A172 (cell line): ENCODE measurements at places on chromosomes 16 and 17. TPM values are rescaled to one million over a fixed set of nuclear protein-coding genes. Genes with fewer than 3 reads are reported as not detected.

- no peak for DNase-seq
Observed at GRCh38 chr16:73210084-73210483, 162.2 kb upstream of the ZFHX3 start.

DNA sequence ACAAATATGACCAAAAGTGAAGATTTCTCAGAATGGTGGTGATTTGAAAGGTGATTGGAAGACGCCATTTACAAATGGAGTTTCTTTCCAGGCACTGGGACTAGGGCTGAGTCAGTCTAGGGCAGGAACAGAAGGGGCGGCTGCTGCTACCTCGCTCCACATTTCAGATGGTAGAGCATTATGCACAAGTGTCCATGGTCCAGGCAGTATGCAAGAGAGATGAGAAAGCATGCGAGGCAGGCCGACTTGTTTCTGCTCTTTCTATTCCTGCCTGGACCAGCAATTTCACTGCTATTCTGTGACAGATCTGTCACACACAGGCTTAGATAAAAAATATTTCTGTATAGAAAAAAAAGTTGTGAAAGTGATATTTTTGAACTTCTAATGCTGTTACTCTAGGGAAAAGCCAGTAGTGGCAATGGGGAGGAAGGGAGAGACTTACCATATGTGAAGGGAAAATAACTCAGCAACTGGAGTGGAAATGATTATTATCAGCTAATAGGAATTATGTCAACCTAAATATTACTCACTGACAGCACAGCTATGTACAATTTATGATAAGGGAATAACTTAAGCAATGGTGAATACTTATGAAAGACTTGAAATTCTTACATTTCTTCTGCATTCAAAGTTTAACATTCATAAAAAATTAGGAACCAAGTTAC, 134.7 kb upstream of the NETO2 start:
- no peak for DNase-seq

GRCh38 chr17:56510554-56511342, 82.8 kb upstream of the NOG start:
- DNase-seq = no peak

GRCh38 chr17:79617740-79618382, 7.0 kb upstream of the RBFOX3 start:
- no peak for DNase-seq

Gene JUP
- total RNA-seq = 64.6 and 78.6 TPM in 2 replicates

DNA sequence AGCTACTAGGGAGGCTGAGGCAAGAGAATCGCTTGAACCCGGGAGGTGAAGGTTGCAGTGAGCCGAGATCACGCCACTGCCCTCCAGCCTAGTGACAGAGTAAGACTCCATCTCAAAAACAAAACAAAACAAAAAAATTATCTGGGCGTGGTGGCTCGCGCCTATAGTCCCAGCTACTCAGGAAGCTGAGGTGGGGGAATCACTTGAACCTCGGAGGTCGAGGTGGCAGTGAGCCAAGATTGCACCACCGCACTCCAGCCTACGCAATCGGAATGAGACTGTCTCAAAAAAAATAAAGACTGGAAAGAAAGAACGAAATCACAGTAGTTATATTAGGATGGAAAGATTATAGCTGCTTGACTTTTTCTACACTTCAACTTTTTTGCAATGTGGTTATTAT, 18.9 kb downstream of the COG1 start:
- DNase-seq = no peak
